Osteocyte (in vitro differentiated cells): ENCODE measurements at places on chromosomes 4 and X. TPM values are rescaled to one million over a fixed set of nuclear protein-coding genes. Genes with fewer than 3 reads are reported as not detected.

GRCh38 chr4:11831739-11832138 is 403.0 kb upstream of the HS3ST1 start:
- DNase-seq: no peak

- no peak for DNase-seq
These were observed 176.2 kb upstream of the GPRIN3 start for GRCh38 chr4:89483833-89484232.

DNA sequence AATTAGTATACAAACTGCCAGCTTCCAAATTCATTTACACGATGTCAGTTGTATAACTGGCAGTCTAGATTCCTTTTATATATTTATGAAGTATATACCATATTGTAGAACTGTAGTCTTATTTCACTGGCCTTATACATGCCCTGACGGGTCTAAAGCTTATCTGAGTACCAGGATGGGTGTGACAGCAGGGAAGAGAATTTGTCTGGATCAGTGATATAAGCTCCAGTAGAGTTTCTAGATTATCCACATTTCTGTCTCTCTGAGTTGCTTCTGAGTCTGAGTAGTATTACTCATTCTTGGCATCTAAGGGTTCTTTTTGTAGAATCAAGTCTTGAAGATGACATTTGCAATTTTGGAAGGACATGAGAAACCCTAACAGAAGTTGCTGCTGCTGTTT is 101.3 kb downstream of the RPA4 start:
- no peak for DNase-seq

GRCh38 chr4:62130230-62130629 is 930.1 kb downstream of the ADGRL3 start:
- DNase-seq: no peak

GRCh38 chr4:76011700-76012387 is 4.5 kb upstream of the CXCL9 start:
- DNase-seq: no peak

The SOD3 gene
- 3.4 and 4.5 TPM in 2 replicates for total RNA-seq
